ENCODE measurements at places on chromosomes 11 and 22. TPM values are rescaled to one million over a fixed set of nuclear protein-coding genes. Genes with fewer than 3 reads are reported as not detected.
A peak's percentile ranks its signal among the peaks of the same experiment; 100 is the strongest.

Gene LSP1
- 437 TPM for polyA plus RNA-seq

Gene RBM7
- polyA plus RNA-seq = 46.5 TPM

Gene SPDYC
- polyA plus RNA-seq = not detected

Gene CRELD2
- 61.3 TPM for polyA plus RNA-seq

DNA sequence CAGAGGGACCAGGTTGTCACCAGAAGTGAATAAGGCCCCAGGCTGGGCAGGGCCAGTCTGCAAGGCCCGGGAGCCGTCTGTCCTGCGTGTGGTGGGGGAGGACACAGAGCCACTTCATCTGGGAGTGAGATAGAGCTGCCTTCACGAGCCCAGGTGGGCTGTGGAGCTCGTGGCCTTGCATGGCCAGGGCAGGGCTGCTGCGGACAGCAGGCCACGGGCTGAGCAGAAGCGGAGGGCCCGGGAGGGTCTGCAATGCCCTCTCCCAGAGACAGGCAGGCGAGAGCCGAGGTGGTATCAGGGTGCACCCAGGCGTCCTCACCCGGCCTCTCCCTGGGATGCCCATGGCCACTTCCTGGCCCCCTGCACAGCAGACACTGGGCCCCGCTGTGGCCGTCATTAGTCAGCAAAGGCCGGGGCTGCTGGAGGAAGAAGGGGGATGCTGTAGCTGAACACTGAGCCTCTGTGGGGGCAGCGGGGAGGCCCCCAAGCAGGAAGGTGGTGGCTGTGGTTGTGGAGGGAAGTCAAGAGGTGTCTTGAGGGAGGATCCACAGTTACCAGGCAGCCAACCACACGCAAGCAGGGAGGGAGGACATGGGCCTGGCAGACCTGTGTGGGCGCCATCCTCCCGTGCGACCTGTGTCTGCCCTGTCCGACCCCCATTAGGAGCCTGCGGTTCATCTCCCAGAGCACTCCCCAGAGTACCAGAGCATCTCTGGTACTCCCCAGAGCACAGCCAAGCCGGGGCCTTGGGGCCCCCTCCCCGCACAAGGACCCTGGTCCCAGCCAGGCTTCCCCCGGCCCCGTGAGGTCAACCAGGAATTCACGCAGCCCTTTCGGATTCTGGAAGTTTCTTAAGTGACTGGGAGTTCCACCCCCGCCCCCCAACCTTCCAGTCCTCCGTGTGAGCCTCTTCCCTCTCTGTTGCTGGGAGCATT lies 1109.5 kb downstream of the BRD1 start:
- peak; percentile 4 for DNase-seq

GRCh38 chr22:46853191-46853590 lies 90.7 kb downstream of the TBC1D22A start:
- DNase-seq = no peak

DNA sequence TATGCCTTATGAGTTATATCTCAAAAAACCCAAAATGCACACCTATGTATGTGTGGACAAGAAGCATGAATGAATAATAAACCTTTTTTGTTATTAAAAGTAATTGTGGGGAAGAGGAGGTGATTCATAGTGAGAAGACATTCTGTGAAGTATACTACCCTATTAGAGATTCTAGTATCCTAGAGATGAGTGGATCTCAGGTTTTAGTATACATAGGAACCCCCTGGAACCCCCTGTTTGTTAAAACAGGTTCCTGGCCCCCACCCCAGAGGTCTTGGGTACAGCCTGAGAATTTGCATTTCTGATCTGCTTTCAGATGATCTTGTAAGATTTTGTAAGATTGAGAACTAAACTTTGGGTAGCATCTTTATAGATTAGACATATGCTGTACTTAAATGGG lies 17.5 kb downstream of the NUCB2 start:
- no peak for DNase-seq

DNA sequence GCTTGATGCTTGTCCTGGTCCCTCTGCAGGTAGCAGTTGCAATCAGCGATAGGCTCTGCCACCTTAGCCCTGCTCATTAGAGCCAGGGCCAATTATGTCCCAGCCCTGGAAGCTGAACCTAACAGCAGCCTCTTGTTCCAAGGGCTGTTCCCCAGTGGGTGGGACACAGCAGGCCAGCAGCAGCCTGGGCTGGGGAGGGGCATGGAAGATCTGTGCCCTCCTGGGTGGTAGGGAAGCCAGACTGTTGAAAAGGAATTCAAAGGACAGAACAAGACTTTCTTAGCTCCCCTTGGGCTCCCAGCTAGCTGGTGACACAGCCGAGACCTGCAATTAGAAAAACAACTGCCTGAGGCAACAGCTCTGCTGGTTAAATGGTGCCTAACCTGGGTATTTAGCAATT lies 17.4 kb downstream of the DRD2 start:
- no peak for DNase-seq

DNA sequence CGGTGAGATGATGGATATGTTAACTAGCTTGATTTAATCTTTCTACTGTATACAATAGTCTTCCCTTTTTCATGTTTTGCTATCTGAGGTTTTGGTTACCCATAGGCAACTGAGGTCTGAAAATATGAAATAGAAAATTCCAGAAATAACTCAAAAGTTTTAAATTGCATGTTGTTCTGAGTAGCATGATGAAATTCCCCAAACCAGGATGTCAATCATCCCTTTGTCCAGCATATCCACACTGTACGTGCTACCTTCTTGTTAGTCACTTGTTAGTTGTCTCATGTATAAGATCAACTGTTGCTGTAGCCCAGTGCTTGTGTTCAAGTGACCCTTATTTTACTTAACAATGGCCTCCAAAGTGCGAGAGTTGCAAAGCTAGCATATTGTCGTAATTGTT lies 21.2 kb upstream of the OR10W1 start:
- DNase-seq = no peak

GRCh38 chr11:114124601-114125144 lies 65.2 kb downstream of the ZBTB16 start:
- DNase-seq = no peak

DNA sequence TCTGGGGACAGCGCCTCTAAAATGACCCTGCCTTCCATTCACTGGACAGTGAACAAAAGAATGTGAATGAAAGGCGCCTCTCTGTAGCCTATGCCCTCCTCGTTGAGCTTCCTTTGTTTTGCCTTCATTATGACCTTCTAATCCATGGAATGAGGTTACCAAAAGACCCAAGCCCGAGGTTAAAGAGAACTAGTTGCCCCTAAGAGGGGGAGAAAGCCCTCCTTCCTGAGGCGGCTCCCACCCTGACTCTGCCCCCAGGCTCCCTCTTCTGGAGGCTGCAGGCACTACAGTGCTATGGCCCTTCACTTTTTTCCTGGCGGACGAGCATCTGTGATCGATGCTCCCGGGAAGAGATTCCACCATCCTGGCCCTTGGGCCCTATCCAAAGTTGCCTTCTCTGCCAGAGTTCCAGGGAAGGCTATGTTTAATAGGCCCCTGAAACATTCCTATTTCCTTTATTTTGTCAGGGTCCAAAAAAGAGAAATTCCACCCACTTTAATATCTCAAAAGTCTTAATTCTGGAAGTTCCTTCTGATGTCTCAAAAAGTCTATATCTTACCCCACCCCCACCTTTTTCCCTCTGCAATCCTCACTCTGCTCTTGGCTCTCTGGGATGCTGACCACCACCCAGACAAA lies 147.3 kb downstream of the FEZ1 start:
- DNase-seq = peak; percentile 6

DNA sequence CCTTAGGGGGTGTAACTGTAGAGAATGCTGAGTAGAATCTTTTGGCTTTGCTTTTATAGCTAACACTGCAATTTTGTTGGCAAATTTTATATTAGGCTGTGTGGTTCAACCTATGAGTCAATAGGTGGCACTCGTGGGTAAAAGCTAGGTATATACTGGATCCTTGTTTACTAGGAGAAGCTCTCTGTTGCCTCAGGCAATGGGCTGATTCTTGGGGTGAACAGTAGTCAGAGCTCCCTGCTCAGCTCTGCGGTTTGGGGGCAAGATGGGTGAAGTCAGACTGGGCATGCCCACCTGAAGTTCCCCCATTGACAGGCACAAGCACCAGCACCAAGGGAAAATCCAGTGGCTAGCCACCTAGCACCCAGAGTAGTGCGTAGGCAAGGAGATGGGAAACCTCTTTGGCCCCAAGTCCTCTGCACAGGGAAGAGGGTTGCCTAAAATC lies 238.7 kb downstream of the FAM181B start:
- no peak for DNase-seq

GRCh38 chr22:44172370-44173108 lies 8.2 kb upstream of the PARVG start:
- no peak for DNase-seq

- no peak for DNase-seq
These were observed 1.3 kb upstream of the SLC25A45 start for GRCh38 chr11:65383778-65384177.

- no peak for DNase-seq
These were observed 34.8 kb upstream of the SHISAL1 start for GRCh38 chr22:44347549-44347948.

DNA sequence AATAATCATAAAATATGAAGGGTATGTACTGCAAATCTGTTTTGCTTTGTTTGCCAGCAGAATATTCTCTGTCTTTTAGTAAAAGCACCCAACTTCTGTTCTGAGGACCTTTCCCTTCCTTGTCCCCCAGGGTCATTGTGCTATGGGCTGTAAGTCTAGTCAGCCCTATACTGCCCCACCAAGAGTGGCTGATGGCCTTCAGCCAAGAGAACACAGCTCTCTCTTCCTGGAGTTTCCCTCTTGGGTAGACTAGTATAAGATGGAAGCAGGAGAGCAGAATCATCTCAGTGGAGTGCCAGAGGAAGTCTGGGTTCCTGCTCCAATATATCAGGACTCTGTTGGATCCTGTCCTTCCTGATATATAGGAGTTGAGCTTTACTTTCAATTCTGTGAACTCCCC lies 29.0 kb downstream of the MMP13 start:
- DNase-seq = no peak

DNA sequence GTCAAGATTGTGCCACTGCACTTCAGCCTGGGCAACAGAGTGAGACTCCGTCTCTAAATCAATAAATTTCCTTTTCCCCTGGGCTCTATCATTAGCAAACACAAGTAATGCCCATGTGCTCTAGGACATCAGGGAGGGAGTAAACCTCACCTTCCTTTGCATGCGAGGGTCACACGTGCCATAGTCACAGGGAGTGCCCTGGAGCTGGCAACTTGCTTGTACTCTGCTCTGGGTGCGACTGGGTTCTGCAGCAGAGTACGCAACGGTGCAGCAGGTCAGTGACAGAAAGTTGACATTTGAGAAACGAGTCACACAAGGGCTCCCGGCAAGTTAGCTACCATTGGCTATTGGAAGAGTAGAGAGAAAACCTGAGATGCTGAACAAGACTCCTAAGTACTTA lies 32.6 kb upstream of the CHKA start:
- no peak for DNase-seq

Measured in immature natural killer cell (primary cell).